ENCODE measurements at places on chromosomes 7 and 10.

DNA sequence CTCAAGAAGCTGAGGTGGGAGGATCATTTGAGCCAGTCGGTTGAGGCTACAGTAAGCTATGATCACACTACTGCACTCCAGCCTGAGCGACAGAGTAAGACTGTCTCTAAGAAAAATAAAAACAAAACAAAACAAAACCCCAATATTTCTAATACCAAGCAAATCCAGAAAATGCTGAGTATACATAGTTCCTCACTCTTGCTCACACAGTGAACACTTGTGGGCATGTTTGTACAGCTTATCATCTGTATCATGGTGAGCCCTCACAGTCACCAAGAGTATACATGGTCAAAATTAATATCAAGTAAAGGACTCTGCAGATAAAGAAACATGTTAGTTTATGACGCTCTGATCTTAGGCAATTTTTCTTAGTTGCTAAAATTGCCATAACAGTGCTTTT, 41.5 kb upstream of the C10orf67 start:
- DNase-seq = no peak

DNA sequence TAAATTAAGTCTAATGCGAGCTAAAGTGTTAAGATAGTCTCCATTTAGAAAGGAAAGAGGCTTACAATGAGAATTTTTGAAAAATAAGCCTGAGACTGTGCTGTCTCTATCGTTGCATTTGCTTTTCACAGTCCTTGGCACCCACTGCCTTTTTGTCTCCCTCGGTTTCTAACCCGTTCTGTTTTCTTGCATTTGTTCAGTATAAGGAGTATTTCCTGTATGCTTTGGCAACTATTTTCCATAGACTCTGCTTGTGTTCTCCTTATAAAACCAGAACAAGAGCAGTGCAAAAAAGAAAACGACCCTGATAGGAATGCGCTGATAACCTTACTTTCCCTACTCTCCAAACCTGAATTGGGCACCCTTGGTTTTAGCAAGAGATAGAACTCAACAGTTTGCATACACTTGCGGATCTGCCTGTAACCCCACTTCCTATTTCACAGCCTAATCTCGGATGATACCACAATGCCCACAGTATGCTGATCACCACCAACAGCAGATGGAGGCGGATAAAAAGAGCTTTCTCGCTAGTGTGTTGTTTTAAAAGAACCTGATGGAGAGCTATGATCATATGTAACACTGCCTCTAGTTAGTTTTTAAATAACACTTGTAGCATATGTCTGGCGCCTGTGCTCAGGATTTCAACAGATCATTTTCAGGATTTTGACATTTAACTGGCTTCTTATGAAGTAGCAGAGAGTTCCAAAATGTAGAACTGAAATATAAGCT, 1.6 kb upstream of the ARHGAP12 start:
- no peak for DNase-seq

- no peak for DNase-seq
Measured at GRCh38 chr7:131369354-131369753, 41.7 kb downstream of the MKLN1 start.

DNA sequence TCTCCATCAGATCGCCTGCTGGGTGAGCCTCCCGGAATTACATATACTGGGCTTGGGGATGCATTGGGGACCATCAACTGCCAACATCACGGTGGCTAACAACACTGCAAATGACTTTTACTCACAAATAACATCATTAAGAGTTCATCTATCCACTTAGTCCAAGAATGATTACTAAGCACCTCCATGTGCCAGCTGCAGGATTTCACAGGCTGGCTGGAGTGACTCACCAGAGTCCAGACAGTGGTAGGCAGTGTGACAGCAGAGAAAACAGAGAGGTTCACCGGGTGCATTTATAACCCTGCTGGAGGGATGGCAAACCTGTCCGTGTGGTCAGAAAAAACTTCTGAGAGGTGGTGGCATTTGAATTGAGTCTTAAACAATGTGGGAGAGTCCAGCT, 3.2 kb upstream of the IGFBP3 start:
- DNase-seq = no peak

DNA sequence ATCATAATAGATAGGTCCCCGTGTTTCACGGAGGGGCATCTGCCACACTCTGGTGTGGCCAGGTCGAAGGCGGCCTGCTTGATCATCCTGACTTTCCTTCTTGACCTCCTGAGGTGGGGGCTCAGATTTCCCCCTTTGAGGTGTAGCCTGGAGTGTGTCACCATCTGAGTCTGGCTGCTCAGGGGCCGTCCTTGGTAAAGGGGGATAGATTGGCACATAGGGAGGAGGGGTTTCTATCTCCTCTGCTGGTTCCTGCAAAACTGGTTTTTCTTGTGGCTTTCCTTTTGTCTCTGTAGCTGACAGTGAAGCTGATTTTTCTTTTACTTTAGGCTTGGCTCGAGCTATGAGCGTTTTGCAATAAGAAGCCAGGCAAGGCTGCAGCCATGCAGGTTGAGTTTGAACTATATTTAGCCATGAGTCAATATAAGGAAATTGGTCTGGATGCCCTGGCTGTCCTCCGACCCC, 7.1 kb upstream of the ZNF117 start:
- DNase-seq = no peak

GRCh38 chr10:110207011-110207804, at the start of gene MXI1:
TSS of gene MXI1 (plus strand) at chr10:110207605. CDS start at chr10:110207809, 204 bp downstream.
- DNase-seq = peak; percentile 50

- no peak for DNase-seq
Measured at GRCh38 chr10:103932971-103933370, 15.0 kb upstream of the STN1 start.

- no peak for DNase-seq
Measured at GRCh38 chr7:96719164-96719563, 9.5 kb upstream of the SEM1 start.

DNA sequence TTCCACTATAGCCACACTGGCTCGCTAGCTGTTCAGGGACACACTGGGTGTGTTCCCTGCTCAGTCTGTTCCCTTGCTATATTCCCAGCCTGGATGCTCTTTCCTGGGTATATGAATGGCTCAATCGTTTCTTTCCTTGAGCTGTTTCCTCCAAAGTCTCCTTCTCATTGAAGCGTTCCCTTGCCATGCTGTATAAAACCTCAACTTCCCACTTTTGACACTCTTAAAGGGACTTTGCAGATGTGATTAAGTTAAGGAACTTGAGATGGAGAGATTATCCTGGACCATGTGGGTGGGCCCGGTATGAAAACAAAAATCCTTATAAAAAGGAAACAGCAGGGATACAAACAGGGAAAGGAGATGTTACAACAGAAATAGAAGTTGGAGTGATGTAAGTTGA, 973.1 kb downstream of the LRMDA start:
- DNase-seq = no peak

DNA sequence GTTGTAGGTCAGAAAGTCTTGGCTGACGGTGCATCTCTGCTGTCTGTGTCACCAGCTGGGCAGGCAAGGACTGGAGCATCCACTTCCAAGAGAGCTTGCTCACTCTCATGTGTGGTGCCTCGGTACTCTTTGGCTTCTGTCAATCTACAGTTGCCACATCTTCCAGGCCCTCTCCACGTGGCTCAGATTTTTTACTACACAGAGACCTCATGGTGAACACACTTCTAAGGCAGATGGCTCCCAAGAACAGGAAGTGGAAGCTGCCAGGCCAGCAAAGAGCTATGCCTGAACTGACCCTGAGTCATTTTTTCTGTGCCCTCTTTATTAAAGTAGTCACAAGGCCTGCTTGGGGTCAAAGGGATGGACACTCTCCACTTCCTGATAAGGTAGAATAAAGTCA, 351.5 kb upstream of the AUTS2 start:
- DNase-seq = no peak

DNA sequence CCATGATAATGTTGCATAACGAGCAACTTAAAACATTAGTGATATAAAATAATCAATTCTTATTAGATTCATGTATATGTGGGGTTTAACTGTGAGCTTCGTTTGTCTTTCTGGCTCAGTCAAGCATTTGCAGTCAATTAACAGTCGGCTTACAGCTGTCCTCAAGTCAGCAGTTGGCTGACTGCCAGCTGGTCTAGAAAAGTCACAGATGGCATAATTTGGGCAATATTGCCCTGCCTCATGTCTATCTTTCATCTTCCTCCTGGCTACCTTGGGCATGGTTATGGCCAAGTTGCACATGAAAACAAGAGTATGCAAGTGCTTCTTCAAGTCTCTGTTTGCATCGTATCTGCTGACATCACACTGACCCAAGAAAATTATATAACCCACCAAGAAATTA, 186.1 kb upstream of the ZWINT start:
- no peak for DNase-seq

GRCh38 chr7:157832006-157832405, 495.2 kb downstream of the DNAJB6 start:
- DNase-seq = no peak

- DNase-seq = no peak
Measured at GRCh38 chr10:67386260-67386659, 309.7 kb downstream of the CTNNA3 start.

- DNase-seq = no peak
Measured at GRCh38 chr7:19508821-19509220, 200.0 kb downstream of the POLR1F start.

DNA sequence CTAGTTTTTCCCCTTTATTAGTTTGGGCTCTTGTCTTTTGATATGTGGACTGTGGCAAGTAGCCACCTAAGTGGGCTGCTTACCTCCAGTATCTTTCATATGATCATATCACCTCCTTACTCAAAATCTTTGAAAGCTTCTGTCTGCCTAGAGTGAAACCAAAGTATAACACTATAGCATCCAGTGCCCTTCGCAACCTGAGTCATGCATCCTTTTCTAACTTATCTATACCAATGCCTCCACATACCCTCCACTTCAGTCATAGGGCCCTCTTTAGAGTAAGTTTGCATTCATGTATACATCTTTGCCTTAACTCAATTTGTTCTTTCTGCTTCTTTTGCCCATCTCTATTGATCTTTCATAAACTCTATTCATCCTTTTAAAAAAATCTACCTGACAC, 15.7 kb upstream of the MACC1 start:
- no peak for DNase-seq

- DNase-seq = no peak
Measured at GRCh38 chr10:124142960-124143359, 49.6 kb upstream of the CHST15 start.

DNA sequence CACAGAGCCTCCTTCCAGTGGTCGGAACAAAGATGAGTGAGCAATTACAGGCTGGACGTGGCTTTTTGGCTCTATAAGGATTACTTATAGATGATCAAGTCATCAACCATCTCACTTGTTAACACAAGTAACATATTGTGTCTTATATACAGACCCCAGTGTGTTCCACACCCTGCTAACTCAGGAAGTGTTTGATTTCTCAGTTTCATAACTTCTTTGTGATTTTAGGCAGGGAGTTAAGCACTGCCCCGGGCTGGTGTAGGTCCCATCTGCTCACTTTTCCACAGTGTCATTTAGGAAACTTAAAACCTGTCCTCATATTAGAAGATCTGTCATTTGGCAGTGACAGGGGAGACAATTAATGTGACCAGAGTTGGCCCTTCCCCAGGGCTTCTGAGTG, 6.2 kb downstream of the FOXI2 start:
- DNase-seq = no peak

DNA sequence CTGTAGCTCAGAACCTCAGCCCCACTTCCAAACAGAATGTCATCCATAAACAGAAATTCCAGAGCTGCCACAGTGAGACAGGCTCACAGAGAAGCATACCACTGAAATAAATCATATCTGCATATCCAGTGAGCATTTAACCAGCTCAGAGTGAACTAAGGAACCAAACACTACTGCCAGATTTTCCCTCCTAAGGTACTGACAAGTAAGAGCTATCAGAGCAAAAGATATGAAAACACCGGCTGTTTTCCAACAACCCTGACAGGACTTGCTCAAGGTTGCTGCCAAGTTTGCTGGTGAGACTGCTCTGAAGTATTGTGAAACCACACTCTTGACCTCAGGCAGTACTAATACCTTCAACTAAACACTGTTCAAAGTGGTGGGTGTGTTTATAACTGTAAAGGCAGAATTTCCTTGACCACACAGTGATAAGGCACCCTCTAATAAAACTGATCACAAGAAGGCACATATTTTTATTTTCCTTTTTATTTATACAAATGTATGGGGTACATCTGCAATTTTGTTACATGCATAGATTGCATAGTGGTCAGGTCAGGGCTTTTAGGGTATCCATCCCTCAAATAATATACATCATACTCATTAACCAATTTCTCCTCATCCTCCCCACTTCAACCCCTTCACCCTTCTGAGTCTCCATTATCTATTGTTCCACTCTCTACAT, 18.3 kb downstream of the SGMS1 start:
- DNase-seq = no peak

DNA sequence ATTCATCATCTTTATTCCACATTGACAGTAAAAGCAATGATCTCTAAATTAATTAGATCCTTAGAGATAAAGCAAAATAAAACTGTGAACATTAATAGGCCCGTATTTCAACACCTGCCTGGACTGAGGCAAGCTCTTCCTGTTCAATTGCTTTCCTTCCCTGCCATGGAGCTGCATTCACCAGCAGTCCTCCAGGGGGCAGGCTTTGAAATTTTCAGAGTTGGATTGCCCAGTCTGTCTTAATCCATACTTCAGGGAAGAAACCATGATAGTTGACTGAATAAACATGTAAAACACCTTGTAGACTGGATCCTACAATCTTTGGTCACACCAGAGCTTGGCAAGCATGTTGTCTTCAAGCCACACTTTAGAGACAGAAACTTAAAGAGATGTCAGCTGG, 936.6 kb downstream of the NRG3 start:
- DNase-seq = peak; percentile 5

- no peak for DNase-seq
Measured at GRCh38 chr10:91319336-91319735, 90.8 kb upstream of the HECTD2 start.

- no peak for DNase-seq
Measured at GRCh38 chr7:102427019-102427405, 6.4 kb upstream of the ORAI2 start.

GRCh38 chr7:133139801-133140200, 57.9 kb upstream of the CHCHD3 start:
- no peak for DNase-seq

- no peak for DNase-seq
Measured at GRCh38 chr10:117005527-117006055, 604 bp upstream of the SHTN1 start.

- DNase-seq = no peak
Measured at GRCh38 chr7:98423043-98423442, 22.2 kb upstream of the BAIAP2L1 start.

DNA sequence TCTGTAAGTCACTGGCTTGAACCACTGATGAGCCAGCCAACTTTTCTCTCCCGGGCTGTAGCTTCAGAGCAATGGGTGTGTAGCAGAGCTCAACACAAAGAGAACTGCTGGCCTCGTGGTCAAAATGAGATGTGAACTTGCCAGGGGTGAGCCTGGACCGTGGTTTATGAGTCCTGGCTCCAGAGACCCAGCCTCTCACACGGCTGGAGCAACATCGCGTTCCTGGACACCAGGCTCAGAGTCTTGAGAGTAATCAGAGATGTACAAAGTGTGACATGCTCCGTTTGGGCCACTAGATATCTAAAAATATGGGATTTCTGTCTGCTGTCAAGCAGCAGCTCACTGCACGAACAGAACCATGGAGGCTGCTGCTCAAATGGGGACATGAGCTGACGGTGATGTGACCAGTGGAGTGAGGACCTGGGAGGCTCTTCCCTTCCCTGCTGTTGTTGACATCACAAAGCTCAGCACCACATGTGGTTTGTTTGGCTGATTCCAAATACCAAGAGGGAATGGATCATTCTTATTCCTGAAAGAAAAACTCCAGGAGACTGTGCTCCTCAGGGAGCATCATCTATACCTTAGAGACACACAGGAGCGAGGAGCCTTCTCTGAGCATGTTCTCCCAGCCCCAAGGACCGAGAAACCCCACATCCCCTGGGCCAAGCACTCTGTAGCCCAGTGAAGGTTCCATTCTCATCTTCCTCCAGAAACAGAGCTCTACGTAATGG, 9.2 kb upstream of the SVIL start:
- DNase-seq = no peak

- no peak for DNase-seq
Measured at GRCh38 chr7:17236603-17237002, 61.8 kb upstream of the AHR start.

All from GM12891 (cell line).